Natural killer cell treated with Interleukin-12 subunit alpha and Interleukin-12 subunit beta and Interleukin-15 and Interleukin-18, amount 100 ng/mL, for 72 hours (primary cell): ENCODE measurements at places on chromosomes 5 and 9. TPM values are rescaled to one million over a fixed set of nuclear protein-coding genes. Genes with fewer than 3 reads are reported as not detected.

DNA sequence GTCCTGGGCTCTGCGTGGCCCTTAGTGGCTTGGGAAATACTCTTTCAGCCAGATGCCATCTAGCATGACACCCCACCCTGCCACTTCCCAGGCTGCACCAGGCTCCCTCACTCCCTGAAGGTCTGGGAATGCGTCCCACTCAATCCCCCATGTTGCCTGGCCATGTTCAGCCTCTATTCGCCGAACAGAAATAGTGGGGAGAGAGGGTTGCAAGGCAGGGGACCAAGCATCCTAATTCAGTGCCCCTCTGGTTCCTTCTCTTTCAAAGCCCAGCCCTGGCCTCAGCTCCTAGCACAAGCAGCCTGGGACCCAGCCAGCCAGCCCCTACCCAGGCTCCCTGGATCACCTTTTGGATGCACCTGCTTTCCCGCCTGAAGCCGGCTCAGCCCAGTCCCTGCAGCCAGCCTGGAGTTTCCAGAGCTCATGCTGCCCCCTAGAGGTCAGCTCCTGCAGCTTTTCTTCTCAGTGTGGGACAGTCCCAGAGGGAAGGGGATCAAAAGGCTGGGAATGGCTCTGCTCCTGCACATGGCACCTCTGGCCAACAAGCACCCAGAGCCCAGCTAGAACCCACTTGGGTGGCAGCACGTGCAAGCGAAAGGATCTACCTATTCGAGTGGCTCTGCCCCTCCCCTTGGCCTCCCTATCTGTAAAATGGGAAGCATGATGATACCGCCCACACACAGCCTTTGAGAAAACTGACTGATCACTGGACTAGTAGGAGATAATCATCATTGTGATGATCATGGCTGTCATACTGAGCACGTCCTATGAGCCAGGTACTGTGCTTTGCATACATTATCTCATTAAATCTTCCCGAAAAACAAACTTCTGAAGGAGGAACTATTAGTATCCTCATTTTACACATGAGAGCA lies 48.7 kb upstream of the C5orf58 start:
- H3K4me1 ChIP-seq, result no peaks in the 10 kb centered on the region
- no peak for DNase-seq
- H3K36me3 ChIP-seq, result no peaks in the 10 kb centered on the region
- no peak overlapping the region for H3K27ac ChIP-seq

Gene LHFPL2
- 1.8 TPM for total RNA-seq

Gene PRUNE2
- total RNA-seq, result 0.57 TPM

- H3K27me3 ChIP-seq, result peaks cover 26% of the 10 kb centered on the region
- H3K27ac ChIP-seq, result no peak overlapping the region
- no peak overlapping the region for H3K4me3 ChIP-seq
Measured at GRCh38 chr5:130845049-130845765, 319.8 kb downstream of the HINT1 start.

GRCh38 chr5:180467989-180468731 lies 26.0 kb upstream of the CNOT6 start:
- peaks cover 8% of the 10 kb centered on the region for H3K27me3 ChIP-seq
- no peak overlapping the region for H3K27ac ChIP-seq
- H3K36me3 ChIP-seq, result no peaks in the 10 kb centered on the region

Gene ACTBL2
- total RNA-seq, result not detected

Gene TEX48
- not detected for total RNA-seq

Gene DOCK8
- 143 TPM for total RNA-seq

- DNase-seq, result no peak
- H3K27me3 ChIP-seq, result peaks cover 3% of the 10 kb centered on the region
- no peak overlapping the region for H3K4me3 ChIP-seq
Measured at GRCh38 chr5:169626779-169627178, 10.3 kb upstream of the DOCK2 start.

Gene WNK2
- not detected for total RNA-seq

Gene LAMC3
- total RNA-seq, result not detected

Gene NIPAL4
- 1.2 TPM for total RNA-seq
